Endodermal cell (in vitro differentiated cells): ENCODE measurements at places on chromosomes 13 and 19. TPM values are rescaled to one million over a fixed set of nuclear protein-coding genes. Genes with fewer than 3 reads are reported as not detected.

The ZNF665 gene
- total RNA-seq = 4.3 and 7.6 TPM in 2 replicates

The MEDAG gene
- total RNA-seq = 0.13 to 0.56 TPM in 2 of 3 replicates, not detected in the other

The GPC6 gene
- 60.1 and 69.6 TPM in 2 replicates for total RNA-seq

The DCT gene
- total RNA-seq = not detected in 3 replicates

The GDF15 gene
- 2.2 to 7.6 TPM (median 2.4 TPM) in 3 replicates for total RNA-seq

The ADGRE3 gene
- total RNA-seq = not detected in 2 replicates

The ACP5 gene
- 2.1 to 6.2 TPM (median 4.1 TPM) in 3 replicates for total RNA-seq

The FUT3 gene
- 0.61 to 1.3 TPM (median 1.2 TPM) in 3 replicates for total RNA-seq

The MEX3D gene
- 92.4 and 94.1 TPM in 2 replicates for total RNA-seq

The CYP2A6 gene
- not detected in 2 replicates for total RNA-seq

The C13orf46 gene
- total RNA-seq = 0.20 TPM in 2 replicates

The MAP4K1 gene
- 12.3 and 14.6 TPM in 2 replicates for total RNA-seq

The RUBCNL gene
- total RNA-seq = 3.0 and 3.1 TPM in 2 replicates

The SHISA7 gene
- total RNA-seq = not detected in 2 replicates

- DNase-seq = no peak
Observed at GRCh38 chr19:35786299-35787160, 11.2 kb downstream of the ARHGAP33 start.

DNA sequence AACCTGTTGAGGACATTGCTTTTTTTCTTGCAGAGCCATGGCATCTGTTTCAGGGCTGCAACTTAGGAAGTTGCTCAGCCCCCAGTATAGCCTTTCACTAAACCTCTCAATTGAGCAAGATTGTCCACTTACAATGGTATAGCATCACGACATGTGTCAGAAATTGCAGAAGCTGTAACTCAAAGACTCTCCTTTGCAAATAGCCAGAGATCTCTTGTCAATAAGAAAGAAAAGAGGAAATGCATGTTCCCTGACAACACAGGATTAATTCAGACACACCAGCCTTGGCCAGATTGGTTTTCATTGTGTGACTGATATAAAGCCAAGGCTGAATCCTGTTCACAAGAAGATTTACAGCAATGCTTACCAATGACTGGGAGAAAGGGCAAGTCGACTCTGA lies 38.7 kb upstream of the CYSLTR2 start:
- no peak for DNase-seq

DNA sequence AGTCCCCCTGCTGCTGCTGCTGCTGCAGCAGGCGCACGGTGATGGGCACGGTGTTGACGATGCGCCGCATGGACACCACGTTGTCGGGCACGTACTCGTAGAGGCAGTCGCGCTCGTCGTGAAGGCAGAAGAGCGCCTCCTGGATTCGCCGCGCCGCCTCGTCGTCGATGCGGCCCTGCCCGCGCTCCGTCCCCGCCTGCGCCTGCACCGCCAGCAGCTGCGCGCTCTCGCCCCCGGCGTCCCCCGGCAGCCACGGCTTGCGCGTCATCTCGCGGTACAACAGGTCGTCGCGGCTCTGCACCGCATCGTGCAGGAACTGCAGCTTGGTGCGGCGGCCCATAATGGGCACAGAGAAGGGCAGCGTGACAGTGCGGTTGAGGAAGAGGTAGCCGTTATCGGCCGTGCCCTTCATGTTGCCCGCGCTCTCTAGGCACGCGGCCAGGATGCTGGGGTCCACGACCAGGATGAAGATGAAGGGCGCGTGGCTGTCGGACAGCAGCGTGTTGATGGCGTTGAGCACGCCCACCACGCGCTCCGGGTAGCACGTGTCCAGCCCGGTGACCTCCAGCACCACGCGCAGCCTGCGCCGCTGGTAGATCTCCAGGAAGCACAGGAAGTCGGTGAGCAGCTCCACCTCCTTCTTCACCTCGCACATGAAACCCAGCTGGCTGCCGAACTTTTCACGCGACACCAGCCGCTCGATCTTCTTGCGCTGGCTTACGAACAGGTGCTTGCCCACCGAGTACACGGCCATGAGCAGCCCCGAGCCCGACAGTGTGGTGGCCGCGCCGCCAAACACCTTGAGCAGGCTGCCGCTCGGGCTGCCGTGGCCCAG lies 8.1 kb downstream of the NKPD1 start:
- peak; percentile 89 for DNase-seq

- DNase-seq = peak; percentile 98
Observed at GRCh38 chr19:11421371-11422098, 2.4 kb upstream of the RGL3 start.

DNA sequence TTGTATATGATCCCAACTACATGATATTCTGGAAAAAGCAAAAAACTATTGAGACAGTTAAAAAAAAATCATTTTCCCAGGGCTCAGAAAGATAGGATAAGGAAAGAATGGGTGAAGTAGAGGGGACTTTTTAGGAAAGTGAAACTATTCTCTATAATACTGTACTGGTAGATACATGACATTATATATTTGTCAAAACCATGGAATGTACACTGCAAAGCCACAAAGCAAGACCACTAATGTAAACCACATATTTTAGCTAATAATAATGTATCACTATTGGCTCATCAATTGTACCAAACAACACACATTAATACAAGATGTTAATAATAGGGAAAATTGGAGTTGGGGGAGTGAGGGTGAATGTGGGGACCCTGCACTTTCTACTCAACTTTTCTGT lies 182.6 kb downstream of the EFNB2 start:
- no peak for DNase-seq

DNA sequence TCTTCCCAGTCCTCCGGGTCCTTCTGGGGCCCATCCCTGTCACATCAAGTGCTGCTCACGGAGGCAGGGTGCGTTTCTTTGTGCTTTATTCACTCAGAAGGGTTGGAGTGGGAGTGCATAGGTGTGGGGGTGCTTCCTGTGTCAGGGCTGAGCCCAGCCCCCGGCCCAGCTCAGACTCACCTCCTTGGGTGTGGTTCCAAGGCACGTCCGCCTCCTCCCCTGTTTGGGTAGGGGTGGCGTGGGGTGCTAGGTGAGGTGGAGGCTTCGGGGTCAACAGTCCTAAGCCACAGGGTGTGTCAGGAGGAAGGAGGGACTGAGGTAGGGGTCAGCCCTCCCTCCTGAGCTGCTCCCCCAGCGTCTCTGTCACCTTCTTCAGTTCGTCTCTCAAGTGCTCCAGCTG lies 3.1 kb downstream of the CCER2 start:
- DNase-seq = no peak

- DNase-seq = no peak
Observed at GRCh38 chr19:7677669-7678311, 900 bp downstream of the MCEMP1 start.

DNA sequence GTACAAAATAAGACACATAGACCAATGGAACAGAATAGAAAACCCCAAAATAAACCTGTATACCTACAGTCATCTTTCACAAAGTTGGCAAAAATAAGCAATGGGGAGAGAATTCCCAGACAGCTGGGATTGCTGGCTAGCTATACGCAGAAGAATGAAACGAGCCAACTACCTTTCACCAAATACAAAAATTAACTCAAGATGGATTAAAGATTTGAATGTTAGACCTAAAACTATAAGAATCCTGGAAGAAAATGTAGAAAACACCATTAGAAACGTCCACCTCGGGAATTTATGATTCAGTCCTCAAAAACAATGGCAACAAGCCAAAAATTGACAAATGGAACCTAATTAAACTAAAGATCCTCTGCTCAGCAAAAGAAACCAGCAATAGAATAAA lies 408.1 kb upstream of the SLITRK1 start:
- DNase-seq = no peak

DNA sequence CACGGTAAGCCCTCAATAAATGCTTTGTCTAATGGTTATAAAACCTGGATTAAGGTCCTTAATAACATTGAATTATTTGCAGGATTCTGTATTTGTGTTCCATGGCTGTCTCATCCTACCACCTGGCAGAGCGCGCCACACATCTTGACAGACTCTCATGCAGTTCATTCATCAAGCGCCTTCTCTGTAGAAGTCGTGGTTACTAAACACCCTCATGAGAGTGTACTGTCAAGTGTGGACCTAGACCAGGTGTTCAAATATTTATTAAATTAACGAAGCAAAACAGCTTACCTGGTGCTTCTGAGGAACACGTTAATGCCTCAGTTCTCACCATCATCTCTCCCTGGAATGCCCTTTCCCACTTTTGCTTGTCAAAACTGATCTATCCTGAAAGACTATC lies 13.1 kb upstream of the FBXL3 start:
- DNase-seq = no peak

DNA sequence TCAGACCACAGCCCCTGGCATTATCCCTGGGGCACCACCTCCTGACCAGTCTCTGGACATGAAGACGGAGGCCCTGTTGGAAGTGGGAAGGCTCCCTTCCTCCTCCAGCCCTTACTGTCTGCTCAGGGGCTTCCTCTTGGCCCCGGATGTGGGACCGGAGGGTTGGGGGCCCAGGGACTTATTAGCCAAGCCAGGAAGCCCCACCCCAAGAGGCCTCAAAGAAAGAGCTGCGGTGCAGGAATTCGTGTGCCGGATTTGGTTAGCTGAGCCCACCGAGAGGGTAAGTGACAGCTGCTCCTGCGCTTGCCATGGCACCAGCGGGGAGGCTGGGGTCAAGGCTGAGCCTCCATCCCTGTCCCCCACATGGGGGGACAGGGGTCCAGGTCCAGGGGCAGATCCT lies at the start of gene RETN:
TSS of gene RETN (plus strand) at position 208 of the 400 bp plus-strand sequence. CDS start 278 bp downstream, outside the sequence.
- no peak for DNase-seq

DNA sequence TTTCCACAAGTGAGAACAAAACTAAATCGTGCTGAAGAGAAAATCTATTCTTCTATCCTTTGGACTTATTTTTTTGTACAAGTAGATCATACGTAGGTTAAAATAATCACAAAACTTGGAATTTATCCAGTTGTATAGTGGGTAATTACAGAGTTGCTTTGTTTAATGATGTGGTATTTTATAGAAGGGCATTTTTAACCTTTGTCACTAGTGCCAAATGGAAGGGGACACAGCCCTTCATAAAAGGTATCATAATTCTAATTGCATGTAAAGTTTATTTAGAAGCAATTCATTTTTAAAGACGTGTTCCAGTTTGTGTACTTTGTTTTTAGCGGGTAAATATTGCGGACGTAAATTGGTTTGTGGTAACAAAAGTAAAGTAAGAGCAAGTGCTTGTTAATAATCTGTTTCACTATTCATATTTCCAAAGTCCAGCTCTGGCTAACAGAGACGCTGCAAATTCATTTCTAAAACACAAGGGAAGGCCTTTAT lies 99.5 kb downstream of the ERCC5 start:
- no peak for DNase-seq
